ENCODE measurements at places on chromosomes 4 and X.

DNA sequence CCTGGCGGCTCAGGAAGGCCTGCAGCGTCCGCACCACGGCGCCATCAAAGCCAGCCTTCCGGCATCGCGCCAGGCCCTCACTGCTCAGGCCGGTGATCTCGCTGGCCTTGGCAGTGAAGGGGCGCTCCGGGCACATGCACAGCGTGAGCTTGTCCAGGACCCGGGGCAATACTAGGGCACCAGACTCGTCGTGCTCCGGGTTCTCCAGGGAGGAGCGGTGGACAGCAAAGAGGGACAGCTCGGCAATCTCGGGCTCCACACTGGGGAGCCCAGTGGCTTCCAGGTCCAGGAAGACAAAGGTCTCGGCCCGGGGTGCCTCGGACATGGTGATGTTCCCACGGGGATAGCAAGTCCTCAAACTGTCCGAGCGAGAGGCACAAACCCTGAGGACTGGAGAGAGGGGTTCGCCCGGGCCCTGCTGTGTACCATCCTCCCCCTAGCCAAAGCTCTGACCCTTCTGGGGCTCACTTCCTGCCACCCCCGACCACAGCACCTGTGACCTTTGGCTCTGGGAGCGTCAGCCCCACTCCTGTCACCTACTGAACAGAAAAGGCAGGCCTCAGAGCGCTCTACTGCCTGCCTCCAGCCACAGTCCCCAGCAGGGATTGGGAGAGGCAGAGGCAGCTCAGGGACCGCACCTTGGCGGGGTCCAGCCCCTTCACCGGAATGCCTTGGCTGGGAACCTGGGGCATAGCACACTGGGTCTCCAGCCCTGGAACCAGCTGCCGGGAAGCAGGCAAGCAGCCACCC lies 575 bp downstream of the TREX2 start:
- no peak for DNase-seq

DNA sequence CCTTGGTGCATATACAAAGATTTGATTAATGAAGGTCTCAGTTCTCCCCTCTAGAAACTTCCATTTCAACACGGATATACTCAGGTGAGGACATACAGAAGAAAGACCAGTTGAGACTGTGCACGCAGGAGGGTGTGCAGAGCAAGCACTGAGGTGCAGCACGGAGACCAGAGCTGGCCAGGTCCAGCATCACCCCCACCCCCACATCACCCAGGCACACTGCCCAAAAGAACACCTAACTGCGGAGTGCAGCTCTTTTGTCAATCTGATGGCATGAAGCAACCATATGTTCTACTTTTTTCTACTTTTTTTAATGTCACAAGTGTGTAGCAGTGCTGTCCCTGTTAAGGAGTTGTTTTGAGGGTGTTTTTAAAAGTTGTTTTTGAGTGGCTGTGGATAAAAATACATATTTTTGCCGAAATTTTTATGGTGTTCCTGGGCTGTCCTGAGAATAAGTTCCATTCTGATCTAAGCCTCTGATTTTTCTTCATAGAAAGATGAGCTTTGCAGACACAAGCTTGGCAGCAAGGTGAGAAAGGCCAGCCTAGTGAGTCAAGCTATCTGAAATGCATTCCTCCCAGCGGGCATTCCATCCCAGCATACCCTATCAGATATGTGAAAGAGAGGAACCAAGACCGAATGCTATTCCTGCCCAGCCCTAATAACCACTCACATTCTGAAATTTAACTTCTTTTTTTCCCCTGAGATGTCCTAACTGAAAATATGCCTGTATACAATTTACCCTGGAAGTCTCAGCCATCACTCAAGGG lies 173.7 kb downstream of the PTTG2 start:
- no peak for DNase-seq

GRCh38 chr4:25590171-25590570 lies 65.5 kb upstream of the SLC34A2 start:
- DNase-seq = no peak

GRCh38 chr4:82776925-82777542 lies 21.6 kb downstream of the SCD5 start:
- DNase-seq = no peak

- no peak for DNase-seq
Measured at GRCh38 chr4:176193938-176194337, 1.4 kb downstream of the SPATA4 start.

- peak; percentile 66 for DNase-seq
Measured at GRCh38 chr4:38177035-38177546, 216.9 kb downstream of the PTTG2 start.

DNA sequence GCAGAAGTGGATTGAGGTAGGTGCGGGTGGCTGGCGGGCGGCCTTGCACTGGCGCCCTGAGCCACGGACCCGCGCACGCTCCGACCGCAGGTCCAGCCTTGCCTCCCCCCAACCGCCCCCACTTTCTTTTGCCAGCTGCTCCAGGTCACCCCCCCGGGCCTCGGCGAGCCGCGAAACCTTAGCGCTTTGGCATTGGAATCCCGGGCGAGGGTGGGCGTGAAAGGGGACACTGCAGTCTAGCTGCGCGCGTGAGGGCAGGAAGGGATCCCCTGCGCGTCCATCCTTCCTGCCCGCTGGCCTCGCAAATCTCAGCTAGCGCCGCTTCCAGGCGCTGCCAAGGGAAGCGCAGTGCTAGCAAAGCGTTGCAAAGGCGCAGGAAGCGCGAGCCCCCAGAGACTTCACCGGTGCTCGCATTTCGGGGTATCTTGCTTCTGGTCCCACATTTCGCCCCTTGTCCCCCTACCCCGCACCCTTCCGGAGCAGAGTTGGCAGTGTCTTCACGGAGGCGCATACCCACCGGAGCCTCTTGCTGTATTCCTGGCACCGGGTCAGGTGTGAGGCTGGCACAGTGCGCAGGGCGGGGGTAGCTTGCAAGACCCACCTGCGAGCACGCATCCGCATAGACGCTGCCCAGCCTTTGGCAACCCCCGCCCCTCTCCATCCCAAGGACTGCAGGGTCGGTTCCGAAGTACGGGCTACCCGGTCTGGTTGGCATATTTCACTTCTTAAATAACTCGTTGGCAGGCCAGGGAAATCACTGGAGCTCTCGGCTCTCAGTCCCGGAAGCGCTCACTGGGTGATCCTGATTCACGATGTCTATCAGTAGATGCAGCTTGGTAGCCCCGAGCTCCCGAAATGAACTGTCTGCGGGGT lies 104.4 kb downstream of the UCHL1 start:
- no peak for DNase-seq
